ENCODE measurements at places on chromosomes 5 and 9.

GRCh38 chr5:112923988-112924387 lies 2.0 kb upstream of the REEP5 start:
- no peak for DNase-seq

DNA sequence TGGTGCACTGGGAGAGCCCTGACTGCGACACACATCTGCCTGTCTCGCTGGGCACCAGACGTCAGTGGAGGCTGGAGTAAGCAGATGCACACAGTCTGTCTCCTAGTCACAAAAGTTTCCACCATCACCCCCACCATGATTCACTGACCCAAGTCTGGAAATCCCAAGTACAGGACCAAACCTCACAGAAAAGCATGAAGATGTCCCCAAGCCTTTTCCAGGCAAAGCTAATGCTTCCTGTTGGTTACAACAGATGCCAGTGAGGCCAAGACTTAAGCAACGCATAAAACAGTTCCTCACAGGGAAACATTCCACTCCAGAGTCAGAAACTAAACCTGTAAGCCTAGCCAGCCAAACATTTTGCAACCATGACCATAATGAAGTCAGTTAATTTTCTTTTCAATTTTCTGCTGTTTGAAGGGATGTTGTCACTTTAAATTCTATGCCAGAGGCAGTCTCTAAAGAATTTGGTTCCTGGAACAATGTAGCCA lies 259.3 kb upstream of the SLC30A5 start:
- no peak for DNase-seq

DNA sequence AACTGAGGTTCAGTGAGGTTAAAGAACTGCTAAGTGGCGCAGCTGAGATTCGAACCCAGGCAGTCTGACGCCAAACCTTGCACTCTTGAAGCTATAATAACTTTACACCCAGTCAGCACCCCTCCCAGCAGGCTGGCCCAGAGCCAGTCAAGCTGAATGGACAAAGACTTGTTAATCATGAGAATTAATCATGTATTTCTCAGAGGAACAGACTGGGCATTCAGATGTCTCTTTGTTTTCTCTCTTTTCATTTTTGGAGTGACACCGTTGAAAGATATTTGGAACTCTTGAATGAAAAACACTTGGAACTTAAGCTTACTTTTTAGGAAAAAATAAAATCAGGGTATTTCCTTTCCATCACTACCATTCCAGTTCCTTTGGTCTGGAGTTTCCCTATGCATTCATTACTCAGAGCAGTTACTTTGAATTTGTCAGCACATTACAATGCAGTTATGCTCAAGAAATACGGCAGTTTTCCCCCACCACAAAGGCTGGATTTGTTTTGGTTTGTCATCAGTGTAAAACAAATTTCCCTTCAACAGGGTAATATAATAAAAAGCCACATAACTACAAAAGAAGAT lies 22.6 kb upstream of the MAMDC2 start:
- DNase-seq, result peak; percentile 31

- no peak for DNase-seq
These were observed 52.3 kb upstream of the MOCS2 start for GRCh38 chr5:53161876-53162275.

DNA sequence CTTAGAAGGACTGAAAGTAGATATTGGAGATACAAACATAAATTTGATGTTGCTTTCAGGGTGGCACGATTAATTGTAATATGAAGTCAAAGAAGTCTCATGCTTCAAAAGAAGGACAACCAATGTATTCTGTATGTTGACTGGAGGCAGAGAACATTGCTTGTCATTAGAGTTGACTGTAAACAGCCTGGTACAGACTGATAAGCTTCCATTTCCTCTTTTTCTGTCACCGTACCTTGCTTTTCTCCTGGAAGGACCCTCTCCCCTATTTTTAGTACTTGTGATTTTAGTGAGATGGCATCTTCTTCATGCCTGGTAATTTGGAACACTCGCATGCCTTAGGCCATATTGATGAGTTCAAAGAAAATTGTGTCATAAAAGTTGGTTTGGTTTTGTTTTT lies 809.4 kb downstream of the PRELID2 start:
- DNase-seq, result no peak

- peak; percentile 53 for DNase-seq
These were observed 29.7 kb downstream of the TEX10 start for GRCh38 chr9:100322954-100323536.

DNA sequence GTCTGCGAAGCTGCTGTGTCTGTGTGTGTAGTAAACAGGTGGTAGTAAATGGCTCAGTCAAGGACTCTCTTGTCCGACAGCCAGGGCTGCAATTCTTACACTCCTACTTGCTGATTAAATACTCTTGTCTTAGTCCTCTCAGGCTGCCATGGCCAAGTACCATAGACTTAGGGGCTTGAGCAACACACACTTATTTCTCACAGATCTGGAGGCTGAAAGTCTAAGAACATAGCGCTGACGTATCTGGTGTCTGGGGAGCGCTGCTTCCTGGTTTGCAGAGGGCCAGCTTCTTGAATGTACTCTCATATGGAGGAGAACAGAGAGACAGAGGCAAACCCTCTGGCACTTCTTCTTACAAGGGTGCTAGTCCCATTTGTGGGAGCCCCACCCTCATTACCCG lies 411.0 kb downstream of the MED10 start:
- no peak for DNase-seq

Measured in COR-L47 (cell line).